ENCODE measurements at places on chromosomes 4 and X.
A peak's percentile ranks its signal among the peaks of the same experiment; 100 is the strongest.

DNA sequence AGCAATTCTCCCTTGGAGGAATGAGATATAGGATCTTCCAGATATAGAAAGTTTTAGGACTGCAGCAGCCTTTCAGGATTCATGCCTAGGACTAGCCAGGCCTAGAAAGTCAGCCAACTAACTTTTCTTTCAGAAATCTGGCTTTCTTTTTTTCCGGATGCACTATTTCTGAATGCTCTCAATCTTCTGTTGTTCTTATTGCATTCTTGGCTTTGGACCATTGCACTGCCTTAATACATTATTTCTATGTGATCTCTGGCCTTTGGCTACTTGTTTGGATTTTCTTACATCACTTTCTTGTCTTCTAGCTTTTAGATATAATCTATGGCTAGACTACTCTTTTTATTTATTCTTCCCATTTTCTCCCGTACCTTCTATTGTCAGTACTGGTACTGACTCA lies 813.1 kb upstream of the HTR2C start:
- no peak for DNase-seq

- DNase-seq: no peak
Measured at GRCh38 chr4:15354371-15355297, 73.2 kb upstream of the C1QTNF7 start.

DNA sequence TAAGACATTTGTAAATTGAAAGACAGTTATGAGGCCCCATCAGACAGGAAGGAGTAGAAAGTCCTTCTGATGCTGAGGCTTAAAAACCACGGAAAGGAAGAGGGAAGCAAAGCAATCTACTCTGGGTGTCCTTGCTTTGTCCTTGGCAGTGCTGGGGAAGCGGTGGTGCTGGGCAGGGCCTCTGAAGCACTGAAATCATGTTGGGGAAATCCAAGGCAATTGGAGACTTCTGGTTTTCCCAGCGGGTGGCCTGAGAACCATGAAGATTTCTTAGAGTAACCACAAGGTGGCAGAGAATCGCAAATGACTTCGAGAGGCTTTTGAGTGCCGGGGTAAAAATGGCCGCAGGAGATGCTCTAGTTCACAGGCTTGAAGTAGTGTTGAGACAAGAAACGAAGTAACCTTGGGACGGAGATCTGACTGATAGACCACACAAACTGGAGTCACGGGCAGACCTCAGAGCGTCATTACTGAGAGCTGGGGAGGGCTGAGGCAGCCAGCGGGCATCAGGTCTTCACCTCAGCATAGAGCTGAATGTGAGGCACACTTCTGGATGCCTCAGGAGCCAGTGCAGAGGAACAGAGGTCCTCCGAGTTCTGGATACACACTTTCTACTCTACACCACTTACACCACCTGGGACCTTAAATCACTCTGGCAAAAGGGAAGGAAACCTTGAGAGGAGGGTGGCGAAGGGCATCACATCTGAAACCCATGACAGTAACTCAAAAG lies 130.7 kb upstream of the GPRIN3 start:
- peak; percentile 42 for DNase-seq

GRCh38 chrX:137052643-137053235 lies 18.9 kb upstream of the GPR101 start:
- peak; percentile 42 for DNase-seq

DNA sequence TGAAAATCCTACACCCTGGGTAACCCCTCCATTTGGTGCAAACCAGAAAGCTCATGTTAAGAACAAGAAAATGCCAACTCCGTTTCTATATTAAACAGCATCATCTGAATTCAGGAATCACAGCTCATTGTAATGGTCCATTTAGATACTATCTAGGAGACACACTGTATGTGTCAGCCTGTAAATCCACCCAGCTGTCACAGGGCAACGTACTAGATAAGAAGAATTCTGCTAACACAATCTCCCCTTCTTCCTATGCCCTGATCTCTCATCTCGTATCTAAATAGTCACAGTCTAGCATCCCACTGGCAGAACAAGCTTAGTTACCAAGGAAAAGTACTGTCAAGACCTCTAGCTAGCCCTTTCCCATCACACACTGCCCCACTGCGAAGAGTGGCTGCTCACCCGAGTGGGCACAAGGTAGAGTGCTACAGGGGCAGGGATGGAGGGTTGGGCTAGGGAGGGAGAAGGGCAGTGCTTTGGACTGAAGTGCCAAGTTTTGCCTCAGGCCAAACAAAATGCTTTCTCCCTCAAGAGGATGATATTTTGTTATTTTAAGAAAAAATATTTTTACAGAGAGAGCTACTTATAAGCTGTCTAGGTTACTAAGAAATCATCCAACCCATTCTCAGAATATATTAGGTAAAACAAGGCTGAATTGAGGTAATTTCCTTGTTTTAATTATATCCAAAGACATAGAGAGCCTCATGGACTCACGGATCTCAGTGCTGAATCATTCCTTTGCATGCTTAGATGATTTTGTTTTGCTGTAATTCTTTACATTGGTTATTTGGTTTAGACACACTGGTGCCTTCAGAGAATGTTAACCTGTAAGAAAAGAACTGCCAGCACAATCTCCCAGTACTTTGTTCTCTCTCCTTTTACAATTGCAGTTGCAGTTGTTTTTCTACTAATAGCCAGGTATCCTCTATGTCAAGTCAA lies 196.6 kb downstream of the PRDM5 start:
- no peak for DNase-seq

- no peak for DNase-seq
Measured at GRCh38 chr4:108052558-108053120, 63.0 kb downstream of the HADH start.

- no peak for DNase-seq
Measured at GRCh38 chr4:69689599-69689998, 36.6 kb upstream of the UGT2A1 start.

DNA sequence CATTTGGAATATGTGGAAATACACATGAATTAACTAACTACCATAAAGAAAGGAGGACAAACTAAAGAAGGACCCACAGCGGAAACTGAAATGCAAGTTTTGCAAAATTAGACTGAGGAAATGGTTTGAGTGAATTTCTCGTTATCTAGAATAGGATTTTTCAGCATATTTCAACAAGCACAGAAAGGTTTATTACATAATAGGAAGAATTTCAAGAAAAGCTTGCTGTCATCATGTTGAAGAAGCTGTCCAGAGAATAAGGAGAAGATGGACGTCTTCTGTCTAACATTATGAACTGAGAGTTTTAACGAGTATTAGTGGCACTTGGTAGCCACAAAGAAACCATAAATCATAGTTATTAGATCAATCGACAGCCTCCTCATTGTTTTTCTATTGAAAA lies 45.0 kb downstream of the TEC start:
- DNase-seq: no peak

DNA sequence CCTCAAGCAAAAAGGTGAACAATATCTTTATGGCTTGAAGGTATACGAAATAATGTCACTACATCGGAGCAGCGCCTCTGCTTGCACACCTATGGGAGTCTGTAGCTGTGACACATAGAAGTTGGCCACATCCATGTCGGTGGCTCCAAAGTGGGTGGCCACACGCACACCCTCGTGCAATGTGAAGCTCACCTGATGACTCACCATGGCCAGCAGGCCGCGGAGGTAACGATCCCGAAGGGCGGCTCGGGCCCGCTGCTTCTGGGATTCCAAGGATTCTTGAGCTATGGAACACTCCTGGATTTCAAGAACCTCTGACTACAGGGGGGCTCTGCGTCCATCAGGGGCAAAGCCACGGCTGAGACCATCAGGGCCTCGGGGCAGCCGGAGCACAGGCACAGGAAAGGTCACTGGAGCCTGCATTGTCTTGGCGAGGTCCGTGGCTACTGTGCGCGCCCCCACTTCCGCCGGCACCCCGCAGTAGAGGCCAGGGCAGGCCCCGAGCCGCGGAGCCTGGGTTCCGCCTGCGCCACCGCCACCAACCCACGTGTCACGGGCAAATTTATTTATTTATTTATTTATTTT lies 25.2 kb downstream of the NYX start:
- DNase-seq: no peak

GRCh38 chrX:130393451-130394074 lies 8.1 kb upstream of the GPR119 start:
- no peak for DNase-seq

Measured in stimulated activated CD4-positive, alpha-beta T cell treated with anti-CD3 and anti-CD28 coated beads, Interleukin-4, amount 100 ng/mL, for 1 hour (primary cell).